ENCODE measurements at places on chromosomes 2 and 18.

- no peak for DNase-seq
Observed at GRCh38 chr2:56754066-56754615, 570.4 kb downstream of the CCDC85A start.

DNA sequence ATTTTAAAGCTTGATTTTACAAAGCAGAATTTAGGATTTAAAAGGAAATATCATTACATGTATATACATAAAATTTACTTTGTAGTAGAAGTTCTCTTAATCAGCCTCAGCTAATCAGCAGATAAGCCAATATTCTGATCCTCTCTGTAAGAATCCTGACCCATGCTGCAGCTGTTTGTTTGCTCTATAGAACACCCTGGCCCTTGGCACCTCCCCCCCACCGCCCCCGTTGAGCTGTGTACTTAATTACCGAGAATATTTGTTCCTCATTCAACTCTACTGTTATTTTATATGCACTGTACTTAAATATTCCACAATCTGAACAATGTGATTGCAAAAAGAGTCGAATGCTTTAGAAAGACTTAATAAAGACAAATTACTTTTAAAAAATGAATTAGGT lies 98.0 kb downstream of the EVA1A start:
- no peak for DNase-seq

DNA sequence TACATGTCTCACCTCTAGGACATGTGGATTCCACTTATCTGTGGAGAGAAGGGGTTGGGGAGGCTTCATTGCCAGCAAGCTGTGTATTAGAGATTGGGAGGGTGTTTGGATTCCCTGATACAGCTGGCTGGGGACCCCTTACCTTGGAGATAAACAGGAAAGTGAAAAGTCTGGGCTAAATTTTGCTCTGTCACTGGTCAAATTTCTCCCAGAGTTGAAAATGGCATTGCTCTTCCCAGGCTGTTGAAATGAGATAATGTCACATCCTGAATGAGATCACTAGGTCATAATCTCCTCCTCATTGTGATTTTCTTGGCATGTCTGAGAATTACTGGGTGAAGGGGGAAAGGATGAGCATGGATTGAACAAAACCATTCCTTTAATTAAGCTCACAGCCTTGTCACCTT lies 265.0 kb upstream of the PARD3B start:
- no peak for DNase-seq

GRCh38 chr18:47484068-47484467 lies 232.6 kb upstream of the SKOR2 start:
- no peak for DNase-seq

- DNase-seq, result no peak
Observed at GRCh38 chr2:182694189-182694588, 21.9 kb upstream of the DNAJC10 start.

- DNase-seq, result no peak
Observed at GRCh38 chr2:231988179-231988866, 26.8 kb downstream of the DIS3L2 start.

GRCh38 chr2:99181624-99182000 lies 628 bp downstream of the MRPL30 start:
- no peak for DNase-seq

DNA sequence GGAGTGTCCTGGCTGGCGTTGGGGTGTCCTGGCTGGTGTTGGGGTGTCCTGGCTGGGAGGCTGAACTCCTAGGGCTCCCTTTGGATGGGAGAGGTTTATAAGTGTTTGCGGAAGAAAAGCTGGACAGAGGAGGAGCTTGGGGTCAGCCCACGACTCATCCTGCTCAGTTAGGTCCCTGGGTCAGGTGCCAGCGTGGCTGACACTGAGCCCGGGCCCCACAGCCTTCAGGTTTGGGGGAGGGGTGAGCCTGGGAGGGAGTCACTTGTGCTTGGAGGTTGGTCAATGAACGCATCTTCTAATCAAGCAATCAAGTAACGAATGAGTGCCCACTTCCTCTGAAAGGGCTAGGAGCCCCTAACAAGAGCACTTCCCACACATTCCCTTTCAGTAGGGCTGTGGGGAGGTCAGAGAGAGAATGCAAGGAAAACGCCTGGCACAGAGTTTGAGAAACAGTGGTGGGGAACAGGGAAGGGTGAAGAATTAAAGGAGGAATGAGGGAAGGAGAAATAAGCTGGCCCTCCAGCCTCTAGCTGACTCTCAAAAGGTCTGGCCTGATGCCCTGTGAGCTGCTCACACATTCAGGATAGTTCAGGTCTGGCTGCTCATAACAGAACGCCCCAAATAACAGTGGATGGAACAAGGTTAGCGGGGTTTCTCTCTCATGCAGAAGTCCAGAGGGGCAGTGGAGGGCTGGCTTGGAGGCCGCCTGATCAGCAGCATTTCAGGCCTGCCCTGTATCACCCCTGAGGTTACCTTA lies 670 bp downstream of the KCNIP3 start:
- DNase-seq, result no peak

GRCh38 chr18:48371854-48372602 lies 37.2 kb downstream of the ZBTB7C start:
- DNase-seq, result no peak

- no peak for DNase-seq
Observed at GRCh38 chr2:237134321-237135230, 48.9 kb downstream of the COPS8 start.

GRCh38 chr2:129070663-129071062 lies 752.0 kb upstream of the HS6ST1 start:
- no peak for DNase-seq

- no peak for DNase-seq
Observed at GRCh38 chr2:222753251-222753824, 81.9 kb downstream of the MOGAT1 start.

- no peak for DNase-seq
Observed at GRCh38 chr18:7772510-7772888, 205.4 kb downstream of the PTPRM start.

GRCh38 chr2:76946631-76947145 lies 575.5 kb downstream of the LRRTM4 start:
- no peak for DNase-seq

DNA sequence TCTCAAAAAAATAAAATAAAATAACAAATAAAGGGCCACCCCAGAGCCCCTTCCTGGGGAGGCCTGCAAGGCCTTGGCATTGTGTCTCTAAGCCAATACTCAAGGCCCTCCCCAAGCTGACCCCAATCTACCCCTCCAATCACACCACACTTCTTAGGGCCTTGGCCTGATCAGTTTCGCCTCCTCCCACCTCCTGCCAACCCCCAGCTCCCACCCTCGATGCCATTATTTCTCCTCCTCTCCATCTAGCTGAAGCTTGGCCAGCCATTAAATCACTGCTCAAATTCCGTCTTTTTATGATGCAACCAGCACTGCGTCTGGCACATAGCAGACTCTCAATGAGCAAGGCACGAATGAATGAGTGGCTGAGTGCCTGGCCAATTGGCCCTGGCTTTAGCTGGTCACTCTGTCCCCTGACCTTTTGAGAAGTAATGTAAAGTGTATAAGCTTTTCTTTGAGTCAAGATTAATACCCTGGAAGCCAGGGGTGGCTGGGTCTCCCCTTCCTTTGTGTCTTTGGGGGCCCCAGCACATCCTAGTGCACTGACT lies 55.9 kb downstream of the SMAD7 start:
- no peak for DNase-seq

- no peak for DNase-seq
Observed at GRCh38 chr2:130736487-130736886, 7.6 kb downstream of the GPR148 start.

GRCh38 chr2:19868224-19868623 lies 33.6 kb downstream of the TTC32 start:
- DNase-seq, result no peak

GRCh38 chr2:160362541-160362940 lies 131.1 kb downstream of the RBMS1 start:
- no peak for DNase-seq

- DNase-seq, result no peak
Observed at GRCh38 chr2:201233192-201233811, 27.0 kb upstream of the CASP8 start.

DNA sequence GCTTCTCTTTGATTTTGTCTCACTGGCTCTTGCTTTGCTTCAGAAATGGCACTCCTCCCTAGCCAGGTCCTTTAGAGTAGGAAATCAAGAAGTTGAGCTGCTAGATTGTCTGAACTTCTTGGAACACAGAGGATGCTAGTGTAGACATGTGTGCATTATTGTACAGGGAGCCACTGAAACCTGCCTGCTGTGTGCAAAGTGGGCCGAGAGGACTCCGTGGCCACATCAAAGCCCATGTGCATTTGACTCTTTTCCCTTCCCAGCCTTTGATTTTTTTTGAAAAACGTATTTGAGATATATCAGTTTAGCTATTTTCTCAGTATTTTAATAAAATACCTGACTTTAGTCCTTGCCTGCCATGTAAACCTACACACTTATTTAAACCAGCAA lies 83.1 kb downstream of the TMEM247 start:
- no peak for DNase-seq

- DNase-seq, result no peak
Observed at GRCh38 chr18:72114801-72115594, 429.1 kb downstream of the CBLN2 start.

DNA sequence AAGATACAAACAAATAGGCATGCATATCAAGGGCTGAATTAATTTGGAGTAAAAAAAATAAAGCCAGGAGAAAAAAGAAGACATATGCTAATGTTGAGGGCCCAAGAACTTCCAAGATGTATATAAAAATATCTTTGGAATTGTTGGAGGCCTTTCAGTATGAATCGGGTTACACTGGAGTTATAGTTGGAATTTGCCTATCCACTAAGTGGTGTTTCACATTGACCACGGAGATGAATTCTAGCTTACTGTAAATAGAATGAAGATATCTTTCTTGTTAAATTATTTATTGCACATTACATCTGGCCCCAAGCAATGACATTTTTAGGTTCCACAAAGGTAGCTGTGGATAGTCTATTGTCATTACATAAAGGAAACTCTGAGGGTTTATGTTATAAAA lies 38.5 kb upstream of the TRIB2 start:
- no peak for DNase-seq

GRCh38 chr2:105769504-105769903 lies 24.8 kb downstream of the NCK2 start:
- no peak for DNase-seq

- no peak for DNase-seq
Observed at GRCh38 chr2:75709297-75709696, 1.4 kb downstream of the GCFC2 start.

DNA sequence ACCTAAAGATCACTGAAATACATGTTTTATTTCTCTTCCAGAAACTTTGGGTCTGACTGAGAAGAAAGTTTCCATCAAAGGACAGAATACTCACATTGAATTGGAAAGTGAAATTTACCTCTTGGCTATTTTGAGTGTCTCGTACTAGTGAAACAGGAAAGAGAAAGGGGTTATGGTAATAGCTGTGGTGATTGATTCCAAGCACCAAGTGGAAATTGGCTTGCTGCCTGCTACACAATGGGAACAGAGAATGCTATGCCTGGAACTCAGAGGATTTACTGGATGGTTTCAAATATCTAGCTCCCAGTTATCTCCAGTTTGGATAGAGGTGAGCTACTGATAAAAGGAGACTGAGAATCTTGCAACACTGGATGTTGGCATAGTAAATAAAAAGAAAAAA lies 492.8 kb upstream of the FSIP2 start:
- DNase-seq, result no peak

DNA sequence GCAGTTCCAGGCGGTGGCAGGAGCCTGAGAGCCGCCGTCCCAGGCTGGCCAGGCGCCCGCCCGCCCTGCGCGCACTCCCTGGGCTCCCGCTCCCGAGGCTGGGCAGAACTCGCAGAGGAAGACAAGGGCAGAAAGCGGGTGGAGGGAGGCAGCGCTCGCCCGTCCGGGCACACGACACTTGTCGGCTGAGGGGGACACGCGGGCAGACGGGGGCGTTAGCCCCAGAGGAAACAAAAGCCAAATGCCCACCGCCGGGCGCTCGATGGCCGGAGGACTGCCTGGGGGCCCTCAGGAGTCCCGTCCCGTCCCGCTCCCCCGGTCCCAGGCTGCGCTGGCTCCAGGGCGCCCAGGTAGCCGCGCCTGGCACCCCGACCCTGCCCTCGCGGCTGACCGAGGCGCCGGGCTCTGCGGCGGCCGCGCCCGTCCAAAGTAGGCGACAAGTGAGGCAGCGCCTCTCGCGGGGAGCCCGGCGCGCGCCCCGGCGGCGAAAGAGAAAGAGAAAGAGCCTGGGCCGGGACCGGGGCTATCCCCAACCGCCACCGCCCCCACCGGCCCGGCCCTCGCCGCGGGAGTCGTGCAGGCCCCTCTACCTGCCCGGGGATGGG lies 491 bp downstream of the L3MBTL4 start:
- DNase-seq, result peak; percentile 74

GRCh38 chr2:177885828-177886466 lies 186.6 kb downstream of the PDE11A start:
- DNase-seq, result no peak

- no peak for DNase-seq
Observed at GRCh38 chr2:101380376-101380775, 6.9 kb downstream of the CREG2 start.

DNA sequence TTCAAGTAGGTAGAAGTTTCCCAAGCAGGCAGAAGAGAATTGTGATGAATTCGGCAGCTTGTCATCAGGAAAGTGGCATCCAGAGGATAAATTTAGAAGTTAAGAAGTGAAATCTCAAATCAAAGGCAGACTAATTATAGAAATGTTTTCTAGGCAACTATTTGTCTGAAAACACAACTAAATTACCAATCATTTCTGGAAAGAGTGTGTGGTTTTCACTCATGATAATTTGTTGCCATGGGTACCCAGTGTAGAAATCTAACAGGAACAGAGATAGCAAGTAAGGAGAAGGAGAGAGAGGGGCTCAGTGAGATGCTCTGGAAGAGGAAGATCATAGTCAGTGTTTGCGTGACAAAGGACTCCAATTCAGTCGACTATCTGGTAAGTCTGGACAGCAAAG lies 208.1 kb downstream of the NCKAP5 start:
- no peak for DNase-seq

GRCh38 chr2:181585732-181586131 lies 71.2 kb downstream of the CERKL start:
- no peak for DNase-seq

GRCh38 chr2:7479603-7480002 lies 562.4 kb downstream of the RNF144A start:
- no peak for DNase-seq

DNA sequence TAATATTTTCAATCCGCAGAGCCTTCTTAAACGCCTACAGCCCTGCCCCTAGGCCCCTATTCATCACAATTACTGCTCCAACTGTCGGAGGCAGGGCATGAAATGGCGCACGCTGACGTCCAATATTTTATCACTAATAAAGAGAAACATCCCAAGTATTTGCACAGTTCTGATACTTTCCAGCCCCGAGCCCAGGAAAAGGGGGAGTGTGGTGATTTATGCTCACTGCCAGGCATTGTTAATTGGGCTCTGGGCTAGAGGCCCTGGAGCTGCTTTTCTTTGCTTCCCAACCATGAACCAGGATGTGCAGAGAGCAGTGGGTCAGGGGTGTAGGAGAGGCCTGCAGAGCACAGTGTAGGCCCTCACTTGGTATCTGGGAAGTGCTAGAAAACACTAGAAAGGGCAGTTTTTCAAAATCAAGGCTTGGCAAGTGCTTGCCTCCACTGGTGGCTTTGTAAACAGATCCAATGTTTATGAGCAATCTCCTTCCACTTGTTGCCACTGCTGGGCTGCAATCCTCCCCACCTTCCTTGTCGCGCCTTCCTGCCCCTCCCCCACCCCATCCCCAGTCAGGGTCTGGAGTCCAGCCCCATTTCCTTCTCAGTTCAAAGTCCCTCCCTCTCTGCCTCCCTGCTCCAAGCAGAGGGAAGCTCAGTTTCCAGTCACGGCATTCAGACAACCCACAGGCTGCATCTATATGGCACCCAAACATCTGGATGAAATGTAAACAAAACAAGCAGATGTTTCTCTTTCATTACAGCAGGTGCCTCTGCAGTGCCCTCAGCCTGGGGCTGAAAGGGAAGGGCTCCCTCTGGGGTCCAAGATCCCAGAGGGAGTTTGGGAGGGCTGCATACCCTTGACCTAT lies 83.9 kb upstream of the PKDCC start:
- DNase-seq, result no peak

- no peak for DNase-seq
Observed at GRCh38 chr2:40346535-40347354, 105.1 kb downstream of the SLC8A1 start.
